ENCODE measurements at places on chromosomes 4 and X. TPM values are rescaled to one million over a fixed set of nuclear protein-coding genes. Genes with fewer than 3 reads are reported as not detected.

DNA sequence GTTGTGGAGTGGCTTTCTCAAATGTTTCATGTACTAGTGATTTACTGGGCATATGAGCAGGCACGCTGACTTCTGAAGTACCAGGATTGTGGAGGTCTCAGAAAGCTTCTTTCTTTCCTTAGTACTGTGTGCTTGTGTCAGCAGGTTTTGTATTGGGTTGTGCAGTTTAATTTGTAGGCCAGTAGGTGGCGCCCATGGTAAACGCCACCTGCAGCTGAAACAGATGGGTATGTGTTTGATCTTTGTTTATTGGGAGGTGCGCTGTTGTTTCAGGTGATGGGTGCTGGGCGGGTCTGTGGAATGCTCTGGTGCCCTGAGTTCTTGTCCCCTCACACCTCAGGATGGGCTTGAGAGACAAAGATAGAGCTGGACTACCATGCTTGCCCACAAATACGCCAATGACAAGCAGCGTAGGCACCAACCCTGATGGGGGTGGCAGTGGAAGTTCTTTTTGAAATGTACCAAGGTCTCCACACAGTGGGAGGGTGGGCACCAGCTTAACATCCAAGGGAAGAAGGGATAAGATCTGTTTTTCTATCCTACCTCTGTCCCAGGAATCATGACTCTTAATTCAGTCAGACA, 141.5 kb downstream of the RPS6KA6 start:
- DNase-seq: peak; percentile 43

GRCh38 chr4:183550345-183551093, 45.7 kb downstream of the ING2 start:
- no peak for DNase-seq

GRCh38 chr4:128854433-128854832, 44.9 kb downstream of the JADE1 start:
- DNase-seq: peak; percentile 31

DNA sequence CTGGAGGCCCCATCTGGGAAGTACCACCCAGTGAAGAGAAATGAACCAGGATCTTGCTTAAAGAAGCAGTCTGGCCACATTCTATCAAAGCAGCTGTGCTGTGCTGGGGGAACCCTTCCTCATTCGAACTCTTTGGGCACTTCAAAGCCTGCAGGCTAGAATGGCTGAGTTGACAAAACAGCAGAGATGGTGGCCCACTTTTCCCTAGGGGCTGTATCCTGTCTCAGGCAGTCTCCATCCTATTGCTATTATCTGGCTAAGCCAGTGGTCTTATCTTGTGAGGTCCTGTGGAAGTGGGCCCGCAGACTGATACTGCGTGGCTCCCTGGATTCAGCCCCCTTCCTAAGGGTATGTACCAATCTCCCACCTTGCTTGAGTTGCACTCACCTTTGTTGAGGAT, 114.3 kb downstream of the VSIG4 start:
- DNase-seq: no peak

GRCh38 chr4:116839826-116840225, 245.6 kb downstream of the TRAM1L1 start:
- no peak for DNase-seq

DNA sequence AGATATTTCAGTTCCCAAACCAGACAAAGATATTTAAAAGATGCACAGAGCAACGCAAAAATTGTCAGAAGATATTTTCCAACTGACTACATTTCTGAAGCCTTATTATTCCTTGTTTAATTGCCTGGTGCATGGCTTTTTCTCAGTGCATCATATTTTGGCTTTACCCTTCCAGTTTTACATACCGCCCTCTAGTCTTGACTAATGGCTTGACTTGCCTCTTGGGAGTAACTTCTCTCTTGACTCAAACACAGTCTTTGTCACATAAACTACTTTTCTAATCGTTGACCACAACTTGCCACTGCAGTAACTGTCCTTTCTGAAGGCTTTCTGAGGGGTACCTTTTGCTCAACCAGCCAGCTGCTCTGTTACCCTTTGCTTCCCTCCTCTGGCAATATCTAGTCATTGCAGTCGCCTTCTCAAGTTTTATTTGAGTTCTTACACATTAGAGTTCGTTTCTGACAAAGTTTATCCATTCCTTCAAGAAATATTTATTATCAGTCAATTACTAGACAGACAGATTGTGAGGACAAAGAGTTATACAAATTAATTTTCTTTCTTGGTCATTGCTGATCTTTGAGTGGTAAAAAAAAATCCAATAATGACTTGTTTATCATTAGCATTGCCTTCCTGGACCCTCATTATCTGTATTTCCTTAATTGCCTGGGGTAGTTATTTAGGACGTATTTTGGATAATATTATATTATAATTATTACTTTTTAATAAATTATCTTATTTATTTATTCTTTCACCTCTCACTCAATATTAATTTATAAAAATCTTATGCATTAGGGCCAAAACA, 506.9 kb upstream of the PCDH10 start:
- peak; percentile 27 for DNase-seq

The TIGD4 gene
- total RNA-seq: 0.51 TPM

The ARHGAP10 gene
- total RNA-seq: 21.0 TPM

The C4orf51 gene
- total RNA-seq: not detected
